ENCODE measurements at places on chromosomes 2 and 18. TPM values are rescaled to one million over a fixed set of nuclear protein-coding genes. Genes with fewer than 3 reads are reported as not detected.

RBM44 gene
- 2.0 TPM for total RNA-seq

WNT10A gene
- total RNA-seq, result 0.88 TPM

GFPT1 gene
- 26.7 TPM for total RNA-seq

NCKAP5 gene
- 1.1 TPM for total RNA-seq

FAP gene
- 22.4 TPM for total RNA-seq

FOXD4L1 gene
- 0.16 TPM for total RNA-seq

ZNF24 gene
- 39.0 TPM for total RNA-seq

ZNF512 gene
- 42.7 TPM for total RNA-seq

ICOS gene
- total RNA-seq, result 0.59 TPM

- DNase-seq, result peak; percentile 24
Measured at GRCh38 chr2:1581965-1582625, 162.2 kb downstream of the PXDN start.

- DNase-seq, result no peak
Measured at GRCh38 chr2:84173041-84173440, 286.0 kb downstream of the SUCLG1 start.

DNA sequence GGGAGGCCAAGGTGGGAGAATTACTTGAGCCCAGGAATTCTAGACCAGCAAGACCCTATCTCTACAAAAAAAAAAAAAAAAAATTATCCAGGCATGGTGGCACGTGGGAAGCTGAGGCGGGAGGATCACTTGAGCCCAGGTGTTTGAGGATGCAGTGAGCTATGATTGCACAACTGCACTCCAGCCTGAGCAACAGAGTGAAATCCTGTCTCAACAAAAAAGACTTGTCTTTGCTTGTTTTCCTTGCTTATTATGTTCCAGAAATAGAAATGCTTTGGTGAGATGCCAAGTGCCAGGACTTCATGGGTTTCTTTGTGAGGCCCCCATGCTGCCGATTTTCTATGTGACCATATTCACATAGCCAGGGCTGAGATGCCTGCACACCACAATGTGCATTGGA, 9.0 kb downstream of the DCDC2C start:
- no peak for DNase-seq

DNA sequence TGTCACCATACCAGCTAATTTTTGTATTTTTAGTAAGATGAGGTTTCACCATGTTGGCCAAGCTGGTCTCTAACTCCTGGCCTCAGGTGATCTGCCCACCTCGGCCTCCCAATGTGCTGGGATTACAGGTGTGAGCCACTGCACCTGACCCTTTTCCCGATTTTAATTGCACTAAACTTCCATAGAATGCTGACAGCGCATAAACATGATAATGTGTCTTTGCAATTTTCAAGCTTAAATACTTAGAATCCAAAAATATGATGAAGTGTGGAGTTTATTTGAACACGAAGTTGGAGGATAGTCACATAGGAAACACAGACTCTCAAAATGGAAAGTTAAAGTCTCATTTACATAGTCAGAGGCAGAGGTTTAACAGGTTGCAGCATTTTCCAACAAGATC, 138.6 kb downstream of the TPO start:
- no peak for DNase-seq

GRCh38 chr2:239085201-239085992, 237.5 kb downstream of the TWIST2 start:
- no peak for DNase-seq

DNA sequence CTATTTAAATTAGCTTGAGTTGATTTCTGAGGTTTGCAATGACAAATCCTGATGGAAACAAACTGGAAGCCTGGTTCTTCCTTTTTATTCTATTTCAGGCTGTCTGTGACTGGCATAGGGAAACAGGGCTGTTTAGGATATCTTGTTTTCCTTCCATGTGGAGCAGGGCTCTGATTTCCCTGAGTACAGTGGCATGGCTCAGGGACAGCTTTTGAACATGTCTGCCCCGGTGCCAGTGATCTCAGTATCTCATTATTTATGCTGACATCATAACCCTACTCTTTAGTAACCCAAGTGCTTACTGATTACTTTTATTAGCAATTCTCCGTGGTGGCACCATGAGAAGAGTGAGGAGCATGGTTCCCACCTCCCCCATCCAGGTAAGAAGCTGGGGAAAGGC, 720.3 kb downstream of the GALR1 start:
- DNase-seq, result no peak

GRCh38 chr18:32910694-32911296, 138.0 kb upstream of the KLHL14 start:
- no peak for DNase-seq

GRCh38 chr2:133418021-133418420, 150.2 kb downstream of the NCKAP5 start:
- DNase-seq, result no peak

GRCh38 chr2:231600619-231601355, 8.1 kb downstream of the TEX44 start:
- DNase-seq, result no peak

GRCh38 chr2:43133708-43134570, 92.5 kb downstream of the ZFP36L2 start:
- peak; percentile 45 for DNase-seq

DNA sequence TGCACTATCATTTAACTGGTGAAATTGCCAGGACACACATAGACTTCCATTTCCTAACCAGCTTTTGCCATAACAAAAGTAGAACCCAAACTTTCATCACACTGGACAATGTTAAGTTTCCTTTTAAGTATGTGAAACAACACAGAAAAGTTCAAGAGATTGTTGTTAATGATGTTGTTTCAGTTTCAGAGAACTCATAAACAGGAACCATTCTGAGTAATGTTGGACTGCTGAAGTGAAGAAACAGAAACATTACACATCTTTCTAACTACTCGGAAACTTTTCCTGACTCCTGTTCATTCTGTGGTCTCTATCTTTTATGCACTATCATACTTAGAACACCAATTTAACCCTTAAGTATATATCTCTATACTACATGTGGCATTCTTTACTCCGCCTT, 179.2 kb downstream of the RIT2 start:
- no peak for DNase-seq

DNA sequence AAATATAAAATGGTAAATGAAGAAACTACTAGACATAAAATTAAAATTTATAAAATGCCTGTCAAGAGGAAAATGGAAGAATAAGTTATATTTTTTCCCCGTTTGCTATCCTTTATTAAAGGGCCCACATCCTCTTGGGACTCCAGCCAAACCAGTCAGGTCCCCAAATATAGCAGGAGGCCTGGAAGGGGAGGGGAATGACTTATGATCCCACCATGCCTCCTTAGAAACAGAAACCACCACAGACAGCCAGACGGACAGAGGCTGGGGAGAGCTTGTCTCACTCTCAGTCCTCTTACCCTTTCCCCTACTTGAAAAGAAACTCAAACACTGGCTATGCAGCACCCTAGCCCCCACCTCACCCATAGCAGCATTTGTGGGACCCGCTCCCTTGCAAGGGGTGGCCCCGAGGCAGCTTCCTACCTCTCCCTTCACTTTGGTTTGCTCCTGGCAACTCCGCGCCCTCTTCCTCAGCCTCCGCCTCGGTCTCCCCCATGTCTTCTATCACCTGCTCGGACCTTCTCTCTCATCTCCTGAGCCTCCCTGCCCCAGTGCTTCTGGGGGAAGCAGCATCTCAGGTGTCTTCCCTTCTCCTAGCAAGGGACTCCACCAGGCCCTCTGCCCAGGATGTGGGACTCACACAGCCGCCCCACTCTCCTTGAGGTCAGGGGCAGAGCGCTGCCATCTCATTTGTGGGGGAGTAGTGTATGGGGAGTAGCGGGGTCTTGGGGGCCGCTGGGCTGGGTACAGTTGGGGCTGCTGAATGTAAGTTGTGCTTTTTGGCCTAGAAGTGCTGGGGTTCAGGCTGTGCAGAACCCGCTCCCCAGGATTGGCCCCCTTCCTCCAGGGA, 37.4 kb upstream of the ANKRD62 start:
- no peak for DNase-seq

GRCh38 chr2:30271301-30271700, 40.0 kb downstream of the LBH start:
- no peak for DNase-seq

DNA sequence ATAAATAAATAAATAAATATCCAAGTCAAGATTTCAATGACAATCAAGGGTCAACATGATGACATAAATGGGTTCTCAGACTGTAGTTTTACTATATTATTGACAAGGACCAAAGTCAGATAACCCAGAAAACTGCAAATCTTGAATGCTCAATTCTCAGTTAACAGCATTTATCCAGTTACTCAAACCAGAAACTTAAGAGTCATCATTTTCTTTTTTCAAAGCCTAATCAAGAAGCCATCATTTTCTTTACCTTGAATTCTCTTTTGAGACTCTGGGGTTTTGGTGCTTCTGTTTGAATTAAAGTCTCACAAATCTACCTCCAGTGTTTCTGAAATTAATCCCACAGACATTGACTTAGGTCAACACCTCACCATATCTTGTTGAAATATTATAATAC, 14.1 kb downstream of the TRMT61B start:
- DNase-seq, result no peak

DNA sequence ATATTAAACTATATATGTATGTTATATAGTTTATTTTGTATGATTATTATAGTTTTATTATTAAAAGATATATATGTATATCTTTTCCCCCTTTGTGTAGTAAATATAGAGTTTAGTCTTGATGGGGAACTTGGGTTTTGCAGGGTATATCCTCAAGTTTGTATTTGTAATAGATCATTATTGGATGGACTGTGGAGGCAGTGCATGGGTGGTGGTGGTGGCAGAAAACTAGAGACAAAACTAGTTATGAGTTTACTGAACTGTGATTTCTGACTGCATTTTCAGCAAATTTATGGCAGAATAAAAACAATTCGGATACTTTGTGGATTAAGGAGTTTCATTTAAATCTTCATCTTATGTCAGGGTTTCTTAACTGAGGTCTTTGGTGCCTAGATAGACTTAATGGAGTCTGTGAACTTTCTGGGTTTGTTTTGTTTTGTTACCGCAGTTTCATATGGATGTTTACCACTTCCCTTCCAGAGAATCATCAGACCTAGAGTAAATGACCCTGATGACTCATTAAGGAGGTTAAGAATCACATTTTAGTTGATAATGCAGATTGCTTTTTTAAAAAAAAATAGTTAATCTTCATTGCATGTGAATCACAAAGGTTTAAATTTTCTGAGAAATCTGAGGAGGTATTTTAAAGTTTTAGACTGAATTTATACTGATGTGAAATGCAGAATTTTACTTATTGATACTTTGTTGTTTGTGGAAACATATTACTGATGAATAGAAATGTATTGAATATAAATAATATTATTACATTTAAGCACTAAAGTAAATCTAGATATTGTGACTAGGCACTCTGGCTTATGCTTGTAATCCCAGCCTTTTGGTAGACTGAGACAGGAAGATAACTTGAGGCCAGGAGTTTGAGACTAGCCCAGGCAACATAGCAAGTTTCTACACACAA, 14.5 kb downstream of the EPC2 start:
- DNase-seq, result no peak

DNA sequence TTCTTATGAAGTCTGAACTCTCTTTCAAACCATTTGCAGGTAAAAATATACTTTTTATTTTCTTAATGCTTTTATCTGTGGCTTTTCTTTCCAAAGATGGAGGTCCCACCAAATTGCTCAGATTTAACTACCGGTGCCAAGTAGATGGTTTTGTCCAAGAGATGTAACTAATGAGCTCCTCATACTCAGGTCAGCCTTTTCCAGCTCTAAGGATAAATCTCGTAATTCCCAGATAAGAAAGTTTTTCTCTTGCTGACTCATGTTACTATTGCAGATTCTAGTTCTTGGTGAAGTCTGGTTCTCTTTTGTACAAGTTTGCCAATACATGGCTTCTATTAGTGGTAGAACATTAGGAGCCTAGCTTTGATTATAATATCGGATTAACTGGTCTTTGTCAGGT, 550.8 kb upstream of the ZNF804A start:
- no peak for DNase-seq

GRCh38 chr2:237412988-237413776, 782 bp downstream of the COL6A3 start:
- no peak for DNase-seq

DNA sequence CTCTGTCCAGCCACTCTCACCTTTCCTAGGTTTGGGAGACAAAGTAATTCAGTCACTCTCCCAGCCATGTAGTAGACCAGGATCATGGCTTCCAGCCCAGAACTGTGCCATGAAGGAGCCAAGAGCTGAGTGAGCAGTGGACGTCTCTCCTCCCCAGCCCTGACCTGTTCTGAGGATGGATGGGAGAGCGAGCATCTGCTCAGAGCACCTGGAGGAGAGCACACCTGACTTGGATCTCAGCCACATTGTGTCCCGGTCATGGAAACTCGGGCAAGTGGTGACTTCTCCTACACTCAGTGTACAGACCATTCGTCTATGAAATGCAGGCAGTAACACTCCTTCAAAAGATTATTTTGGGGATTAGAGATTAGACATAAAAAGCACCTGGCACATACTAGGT, 299.7 kb downstream of the TNS1 start:
- DNase-seq, result no peak

DNA sequence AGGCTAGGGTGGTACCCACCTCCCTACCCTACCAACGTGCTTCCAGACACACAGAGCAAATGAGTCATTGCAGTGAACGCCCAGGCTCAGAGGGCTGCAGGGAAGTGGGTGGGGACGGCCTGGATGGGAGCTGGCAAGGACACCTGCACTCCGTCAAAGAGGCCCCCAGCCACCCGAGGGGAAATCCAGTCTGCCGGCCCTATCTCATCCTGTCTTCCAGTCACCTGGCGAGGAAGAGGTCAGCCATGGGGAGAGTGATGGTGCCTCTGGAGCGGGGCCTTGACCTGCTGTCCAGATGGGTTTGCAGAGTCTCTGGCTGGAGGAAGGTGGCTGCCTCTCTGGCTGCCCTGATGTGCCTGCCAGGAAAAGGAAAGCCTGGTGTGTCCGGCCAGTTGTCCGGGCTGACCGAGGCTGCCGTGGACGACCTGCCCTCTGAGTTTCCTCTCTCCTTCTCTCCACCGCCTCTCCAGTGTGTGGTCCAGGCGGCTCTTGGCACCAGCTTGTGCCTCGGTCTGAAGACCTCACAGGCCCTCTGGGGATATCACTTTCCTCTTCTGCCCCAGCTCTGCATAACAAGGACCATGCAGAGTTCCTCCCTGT, 209.7 kb upstream of the COPS8 start:
- no peak for DNase-seq

DNA sequence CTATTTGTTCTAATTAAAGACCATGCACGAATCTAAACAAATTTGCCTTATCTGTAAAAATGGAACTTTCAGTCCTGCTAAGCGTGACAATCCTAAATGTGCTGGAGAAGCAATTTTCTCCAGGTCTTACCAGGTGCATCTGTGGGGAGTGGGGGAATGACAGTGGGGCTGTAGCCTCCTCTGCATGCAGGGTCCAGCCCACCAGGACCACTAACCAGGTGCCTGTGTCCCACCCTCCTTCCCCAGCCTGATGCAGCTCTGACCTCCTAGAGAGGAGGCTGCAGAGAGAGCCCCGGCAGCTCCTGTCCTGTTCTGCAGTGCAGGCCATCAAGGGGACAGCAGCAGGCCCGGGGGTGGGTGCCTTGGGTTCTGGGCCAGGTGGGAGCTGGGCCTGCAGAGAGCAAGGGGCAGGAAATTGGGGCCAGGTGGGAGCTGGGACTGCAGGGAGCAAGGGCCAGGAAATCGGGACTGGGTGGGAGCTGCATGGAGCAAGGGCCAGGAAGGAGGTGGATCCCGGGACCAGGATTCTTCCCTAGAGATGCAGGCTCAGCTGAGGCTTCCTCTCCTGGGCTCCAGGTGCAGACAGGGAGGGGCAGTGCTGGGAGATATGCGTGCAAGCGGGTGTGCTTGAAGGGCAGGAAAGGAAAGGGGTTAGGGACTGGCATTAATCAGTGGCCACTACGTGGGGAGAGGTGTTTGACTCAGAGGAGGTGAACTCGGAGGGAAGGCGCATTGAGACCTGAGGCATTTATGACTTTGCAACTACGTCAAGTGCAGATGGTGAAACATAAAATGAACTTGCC, 185.3 kb downstream of the ANKRD30B start:
- DNase-seq, result no peak

Measured in breast epithelium (tissue), 4 donors.